ENCODE measurements at places on chromosomes 5 and 9.

DNA sequence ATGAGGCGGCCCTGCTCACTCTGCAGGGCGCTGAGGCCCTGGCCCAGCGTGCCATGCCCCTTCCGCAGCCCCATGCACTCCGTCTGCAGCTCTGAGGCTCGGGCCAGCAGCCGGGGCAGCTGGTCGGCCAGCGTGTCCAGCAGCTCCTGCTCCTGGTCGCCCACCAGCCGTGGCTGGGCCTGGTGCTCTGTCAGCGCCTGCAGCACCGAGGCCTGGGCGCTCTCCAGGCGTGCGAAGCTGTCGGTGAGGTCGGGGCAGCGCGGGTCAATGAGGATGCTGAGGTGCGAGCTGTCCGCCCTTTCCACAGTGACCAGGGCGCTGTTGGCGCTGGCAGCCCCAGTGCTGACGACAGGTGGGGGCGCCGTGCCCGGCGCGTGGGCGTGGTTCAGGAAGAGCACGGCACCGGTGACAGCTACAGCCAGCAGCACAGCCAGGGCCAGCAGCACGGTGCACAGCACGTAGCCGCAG is 9.4 kb downstream of the FIBCD1 start:
- no peak for DNase-seq

GRCh38 chr5:9356351-9356825 is 189.5 kb downstream of the SEMA5A start:
- no peak for DNase-seq

- DNase-seq = no peak
Measured at GRCh38 chr5:100275631-100276030, 259.5 kb upstream of the FAM174A start.

DNA sequence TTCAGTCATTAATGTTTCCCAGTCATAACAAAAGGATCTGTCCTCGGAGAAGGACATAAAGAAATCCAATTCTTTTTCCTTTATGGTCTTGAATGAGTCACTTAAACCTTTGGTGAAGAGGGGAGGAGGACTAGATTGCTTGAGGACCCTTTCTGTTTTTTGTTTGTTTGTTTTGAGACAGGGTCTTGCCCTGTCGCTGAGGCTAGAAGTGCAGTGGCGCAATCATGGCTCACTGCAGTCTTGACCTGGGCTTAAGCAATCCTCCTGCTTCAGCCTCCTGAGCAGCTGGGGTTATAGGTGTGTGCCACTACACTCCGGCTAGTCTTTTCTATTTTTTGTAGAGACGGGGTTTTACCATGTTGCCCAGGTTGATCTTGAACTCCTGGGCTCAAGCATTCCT is 12.3 kb downstream of the TIGD6 start:
- DNase-seq = no peak

GRCh38 chr9:13847270-13847669 is 466.7 kb downstream of the NFIB start:
- DNase-seq = no peak

DNA sequence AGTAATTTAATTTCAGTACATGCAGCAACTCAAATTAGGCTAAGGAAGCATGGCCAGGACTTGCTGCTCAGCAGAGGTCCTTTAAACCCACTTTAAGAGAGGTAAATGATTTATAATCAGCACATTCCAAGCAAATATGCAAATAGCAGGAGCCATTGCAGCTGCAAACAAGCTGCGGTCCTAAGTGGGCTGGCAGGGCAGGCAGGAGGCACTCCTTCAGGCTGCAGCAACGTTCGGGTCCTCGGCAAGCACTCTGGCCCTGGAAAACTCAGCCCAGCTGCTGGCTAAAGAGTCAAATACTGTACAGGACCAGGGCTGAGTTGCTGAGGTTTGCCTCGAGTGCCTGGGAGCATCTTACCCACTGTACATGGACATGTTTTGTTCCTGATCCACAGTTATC is 126.9 kb downstream of the FSTL4 start:
- DNase-seq = no peak

- peak; percentile 77 for DNase-seq
Measured at GRCh38 chr9:36189976-36190375, 745 bp upstream of the CLTA start.

DNA sequence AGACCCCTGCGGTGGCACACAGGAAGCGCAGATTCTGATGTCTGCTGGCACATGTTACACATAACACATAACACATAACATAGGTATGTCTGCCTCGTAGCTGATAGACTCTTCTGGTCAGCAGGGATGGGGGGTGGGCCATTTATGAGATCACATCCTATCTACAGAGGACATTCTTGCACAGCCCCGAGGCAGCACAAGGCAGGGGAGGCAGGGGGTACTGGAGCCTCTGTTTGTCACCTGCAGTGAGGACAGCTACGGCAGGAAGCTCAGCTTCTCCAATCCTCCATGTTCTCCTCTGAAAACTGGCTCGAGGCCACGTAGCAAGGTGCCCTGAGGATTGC is 16.7 kb upstream of the MED10 start:
- no peak for DNase-seq

GRCh38 chr9:121783521-121784507 is 132.4 kb downstream of the DAB2IP start:
- no peak for DNase-seq

DNA sequence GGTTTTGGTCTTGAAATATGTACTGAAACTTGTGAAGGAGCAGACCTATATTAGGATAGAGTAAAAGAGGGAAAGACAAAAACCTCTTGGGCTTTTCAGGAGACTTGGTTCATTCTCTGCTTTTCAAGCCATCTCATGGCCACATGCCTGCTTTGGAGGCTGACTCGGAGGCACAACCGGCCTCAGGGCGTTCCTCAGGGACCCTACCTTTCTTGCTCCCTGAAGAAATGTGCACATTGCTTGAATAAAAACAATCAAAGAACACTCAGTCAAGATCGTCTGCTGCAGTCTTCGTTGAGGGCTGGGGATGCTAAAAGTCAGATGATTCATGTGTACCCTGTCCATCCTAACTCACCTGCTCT is 994 bp downstream of the IRGM start:
- no peak for DNase-seq

DNA sequence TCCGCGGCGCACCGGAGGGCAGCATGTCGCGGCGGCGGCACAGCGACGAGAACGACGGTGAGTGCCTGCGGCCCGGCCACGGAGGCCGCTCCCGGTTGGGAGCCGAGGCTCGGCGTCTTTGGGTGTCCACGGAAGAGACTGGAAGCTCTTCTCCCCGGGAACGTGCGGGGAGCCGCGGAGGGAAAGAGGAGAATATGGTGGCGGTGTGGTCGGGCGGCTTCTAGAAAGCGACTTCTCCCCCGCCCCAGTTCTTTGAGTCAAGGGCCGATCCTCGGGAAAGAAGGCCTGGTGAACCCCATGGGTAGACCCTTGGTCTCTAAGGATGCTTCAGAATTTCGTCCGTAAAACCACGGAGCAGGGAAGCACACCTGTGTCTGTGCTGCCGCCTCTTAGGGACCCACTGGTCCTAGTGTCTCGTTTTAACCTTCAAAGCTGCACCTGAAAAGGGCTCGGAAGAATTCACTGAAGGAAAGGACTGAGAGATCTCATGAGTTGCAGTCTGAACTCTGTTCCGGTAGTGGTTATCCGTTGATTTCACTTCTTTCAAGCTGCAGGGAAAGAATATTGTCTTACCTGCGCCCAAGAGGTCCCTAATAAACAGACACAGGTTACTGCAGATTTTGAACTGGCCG is 354 bp downstream of the NCBP1 start:
- peak; percentile 22 for DNase-seq

- no peak for DNase-seq
Measured at GRCh38 chr9:15492485-15493150, 18.2 kb downstream of the PSIP1 start.

DNA sequence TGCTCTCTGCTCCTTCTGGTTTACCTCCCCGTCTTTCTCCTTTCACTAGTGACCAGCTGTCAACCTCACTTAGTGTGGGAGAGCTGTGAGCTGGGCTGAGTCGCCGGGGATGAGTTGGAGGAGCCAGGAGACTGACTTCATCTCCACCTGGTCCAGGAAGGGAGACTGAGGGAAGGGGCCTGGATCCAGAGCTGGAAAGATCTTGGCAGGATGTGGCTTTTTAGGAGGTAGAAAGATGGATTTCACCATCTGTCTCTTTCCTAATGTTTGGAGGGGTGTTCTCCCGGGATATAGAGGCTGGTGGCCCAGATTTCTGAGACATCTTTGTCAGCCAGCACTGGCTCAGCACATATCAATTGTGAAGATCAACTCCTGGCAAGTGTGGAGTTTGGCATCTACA is 37.1 kb upstream of the TNC start:
- peak; percentile 16 for DNase-seq

Data from kidney tubule cell (primary cell).